Midbrain (tissue), 1 donor: ENCODE measurements at places on chromosomes 7 and 10.

- DNase-seq = peak; percentile 28
Measured at GRCh38 chr7:37420946-37421695, 27.5 kb downstream of the ELMO1 start.

GRCh38 chr7:119712886-119713462 lies 560.0 kb upstream of the KCND2 start:
- no peak for DNase-seq

- no peak for DNase-seq
Measured at GRCh38 chr7:16891874-16892643, 10.3 kb upstream of the AGR3 start.

GRCh38 chr10:34599026-34599795 lies 215.9 kb downstream of the PARD3 start:
- no peak for DNase-seq

GRCh38 chr10:8183241-8183704 lies 128.8 kb downstream of the GATA3 start:
- DNase-seq = no peak

DNA sequence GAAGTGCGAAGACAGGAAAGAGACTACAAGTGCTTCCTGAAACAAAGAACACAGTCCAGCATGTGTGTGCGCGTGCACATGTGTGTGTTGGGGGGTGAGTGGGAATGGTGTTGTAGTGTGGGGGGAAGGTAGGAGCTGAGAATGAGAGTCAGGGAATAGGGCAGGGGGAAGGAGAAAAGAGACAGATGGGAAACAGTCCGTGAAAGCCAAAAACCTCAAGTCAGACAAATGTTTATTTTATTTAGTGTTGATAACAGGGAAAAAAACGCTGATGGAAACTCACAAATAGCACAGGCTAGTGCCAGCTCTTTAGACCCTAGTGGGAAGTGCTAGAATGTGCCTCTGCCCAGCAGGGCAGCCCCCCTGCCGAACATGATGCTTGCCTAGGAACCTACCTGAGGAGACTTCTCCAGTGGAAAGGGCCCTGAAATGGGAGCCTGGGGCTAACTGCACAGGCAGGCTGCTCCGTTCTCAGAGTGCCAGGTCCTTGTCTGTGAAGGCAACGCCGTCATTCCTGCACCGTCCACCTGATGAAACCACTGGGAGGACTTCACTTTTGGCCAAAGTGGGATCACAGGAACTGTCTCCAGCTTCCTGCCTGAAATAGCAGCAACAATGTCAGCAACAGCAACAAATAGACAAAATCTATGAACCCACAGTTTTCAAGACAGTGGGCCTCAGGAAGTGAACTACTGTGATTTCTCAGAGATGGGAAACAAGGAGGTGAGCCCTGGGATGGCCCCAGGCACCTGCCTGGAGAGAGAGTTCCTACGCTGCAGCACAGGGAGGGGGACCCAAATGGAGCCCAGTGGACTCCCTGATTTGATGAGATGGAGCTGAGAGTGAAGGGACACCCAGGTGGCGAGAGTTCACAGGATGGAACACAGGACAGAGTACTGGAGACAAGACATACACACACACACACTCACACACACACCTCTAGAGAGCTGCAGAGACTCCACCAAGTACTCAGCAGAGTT lies 379.7 kb downstream of the RPS24 start:
- DNase-seq = no peak

DNA sequence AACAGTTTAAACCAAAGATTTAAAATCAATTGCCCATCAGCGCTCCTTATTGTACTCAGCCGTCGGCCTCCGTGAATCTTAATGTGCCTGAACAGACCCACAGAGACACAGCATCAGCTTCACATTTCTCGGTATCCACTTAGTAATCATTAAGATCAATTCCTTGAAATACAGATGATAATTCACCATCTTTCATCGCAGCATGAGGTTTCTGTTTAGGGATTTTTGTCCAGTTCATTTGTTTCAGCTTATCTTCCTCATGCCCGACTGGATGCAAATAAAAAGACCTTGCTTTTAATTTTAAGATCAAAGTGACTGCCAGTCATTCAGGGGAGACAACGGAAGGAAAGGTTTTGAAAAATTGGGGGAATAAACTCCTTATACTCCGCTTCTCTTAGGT lies 207.8 kb downstream of the WDR37 start:
- DNase-seq = no peak

DNA sequence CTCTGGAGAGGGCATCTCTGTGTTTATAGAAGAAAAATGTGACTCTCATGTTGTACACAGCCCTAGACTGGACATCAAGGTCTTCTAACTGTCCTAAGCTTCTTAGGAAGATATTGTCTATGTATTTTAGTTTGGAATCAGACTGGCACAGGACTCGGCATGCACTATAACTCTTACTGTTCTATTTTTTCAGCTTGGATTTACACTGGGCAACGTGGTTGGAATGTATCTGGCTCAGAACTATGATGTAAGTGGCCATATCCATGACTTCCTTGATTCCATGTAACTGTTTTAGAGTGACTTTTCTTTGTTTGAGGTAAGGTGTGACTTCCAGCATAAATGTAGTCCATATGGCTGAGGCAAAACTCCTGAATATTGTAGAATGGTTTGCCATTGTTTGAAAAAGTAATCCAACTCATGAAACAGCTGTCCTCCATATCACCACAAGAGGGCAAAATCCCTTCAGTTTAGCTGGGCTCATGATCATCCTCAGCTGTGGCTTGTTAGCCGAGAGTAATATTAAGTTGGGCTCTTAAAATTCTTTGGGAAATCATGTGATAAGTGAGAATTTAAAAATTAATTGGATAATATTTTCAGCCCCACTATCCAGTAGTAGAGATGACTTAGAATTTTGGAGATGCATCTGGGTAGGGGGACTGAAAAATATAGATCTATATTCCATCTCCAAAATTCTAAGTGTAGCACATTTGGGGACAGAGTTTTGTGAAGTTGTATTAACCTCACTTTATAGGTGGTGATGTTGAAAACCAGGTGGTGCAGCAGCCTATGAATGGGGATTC lies 10.4 kb downstream of the STMP1 start:
- DNase-seq = peak; percentile 51

DNA sequence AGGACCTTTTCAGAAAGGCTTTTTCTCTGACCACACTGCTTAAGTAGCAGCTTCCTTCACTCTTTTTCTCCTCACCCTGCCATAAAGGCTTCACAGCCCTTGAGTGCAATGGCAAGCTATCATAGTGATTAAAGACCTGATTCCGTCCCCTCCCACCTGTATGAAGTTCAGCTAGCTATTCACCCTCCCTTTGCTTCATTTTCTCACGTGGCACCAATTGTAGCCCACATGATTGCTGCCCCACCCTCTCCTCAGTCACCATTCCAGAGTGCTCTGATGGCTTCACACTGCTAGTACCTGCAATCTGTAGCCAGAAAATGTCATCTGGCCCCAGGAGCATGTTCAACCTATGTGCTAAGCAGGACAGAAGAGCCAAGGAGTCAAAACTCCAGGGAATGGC lies 523.8 kb downstream of the GRM8 start:
- DNase-seq = no peak

DNA sequence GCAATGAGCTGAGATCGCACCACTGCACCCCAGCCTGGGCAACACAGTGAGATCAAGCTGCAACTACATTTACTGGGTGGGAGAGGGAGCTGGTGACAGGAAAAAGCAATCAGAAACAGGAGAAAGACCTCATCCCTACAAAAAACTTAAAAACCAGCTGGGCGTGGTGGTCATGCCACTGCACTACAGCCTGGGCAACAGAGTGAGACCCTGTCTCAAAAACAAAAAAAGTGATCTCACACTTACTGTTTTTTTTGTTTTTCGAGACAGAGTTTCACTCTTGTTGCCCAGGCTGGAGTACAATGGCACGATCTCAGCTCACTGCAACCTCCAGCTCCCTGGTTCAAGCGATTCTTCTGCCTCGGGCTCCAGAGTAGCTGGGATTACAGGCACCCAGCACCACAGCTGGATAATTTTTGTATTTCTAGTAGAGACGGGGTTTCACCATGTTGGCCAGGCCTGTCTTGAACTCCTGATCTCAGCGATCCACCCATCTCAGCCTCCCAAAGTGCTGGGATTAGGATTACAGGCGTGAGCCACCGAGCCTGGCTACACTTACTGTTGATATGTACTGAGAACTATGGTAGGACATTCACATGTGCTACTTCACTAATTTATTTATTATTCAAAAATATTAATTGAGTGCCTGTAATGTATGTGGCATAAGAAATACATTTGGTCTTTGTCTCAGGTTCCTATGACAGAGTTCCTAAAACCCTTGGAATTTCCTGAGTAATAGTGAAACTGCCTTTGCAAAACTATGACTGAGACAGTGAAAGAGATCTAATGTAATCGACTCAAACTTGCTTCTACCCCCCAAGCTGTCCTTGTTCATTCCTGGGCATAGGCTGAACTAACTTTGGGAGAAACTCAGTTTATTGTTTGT lies 27.7 kb upstream of the NRBF2 start:
- DNase-seq = no peak

DNA sequence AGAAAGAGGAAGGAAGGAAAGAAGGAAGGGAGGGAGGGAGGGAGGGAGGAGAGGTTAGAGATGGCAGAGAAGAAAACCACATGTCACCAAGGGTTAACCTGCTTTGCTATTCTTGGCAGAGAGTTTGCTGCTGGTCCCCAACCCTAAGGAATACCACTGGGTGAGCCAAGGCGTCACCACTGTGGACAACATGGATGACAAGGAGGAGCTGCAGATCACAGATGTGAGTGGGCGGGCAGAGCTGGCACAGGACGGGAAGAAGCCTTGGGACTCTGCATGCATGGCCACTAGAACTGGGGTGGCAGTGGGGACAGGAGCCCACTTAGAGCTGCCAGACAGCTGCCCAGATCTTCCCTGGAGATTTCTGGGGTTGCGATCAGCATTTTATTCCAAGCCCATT lies 17.2 kb upstream of the MYH16 start:
- no peak for DNase-seq

GRCh38 chr7:43572516-43573049 lies 10.3 kb upstream of the STK17A start:
- DNase-seq = peak; percentile 43

GRCh38 chr7:12130609-12131008 lies 80.5 kb upstream of the TMEM106B start:
- DNase-seq = no peak

DNA sequence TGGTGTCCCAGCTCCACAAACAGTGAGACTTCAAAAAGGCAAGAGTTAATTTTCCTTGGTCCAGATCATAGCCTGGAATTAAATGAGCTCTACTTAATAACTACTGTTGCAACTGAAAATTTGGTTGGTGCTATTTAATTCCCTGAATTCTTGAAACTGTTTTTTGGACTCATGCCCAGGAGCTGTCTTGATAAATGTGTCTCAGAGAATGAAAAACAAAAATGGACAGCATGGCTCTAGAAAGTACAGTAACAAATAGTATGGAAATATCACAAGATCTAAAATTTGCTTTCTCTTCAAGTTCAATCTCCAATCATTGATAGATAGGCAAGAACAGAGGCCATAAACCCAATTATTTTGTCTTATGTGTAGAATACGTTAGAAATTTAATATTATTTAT lies 42.5 kb downstream of the CCDC71L start:
- DNase-seq = no peak

DNA sequence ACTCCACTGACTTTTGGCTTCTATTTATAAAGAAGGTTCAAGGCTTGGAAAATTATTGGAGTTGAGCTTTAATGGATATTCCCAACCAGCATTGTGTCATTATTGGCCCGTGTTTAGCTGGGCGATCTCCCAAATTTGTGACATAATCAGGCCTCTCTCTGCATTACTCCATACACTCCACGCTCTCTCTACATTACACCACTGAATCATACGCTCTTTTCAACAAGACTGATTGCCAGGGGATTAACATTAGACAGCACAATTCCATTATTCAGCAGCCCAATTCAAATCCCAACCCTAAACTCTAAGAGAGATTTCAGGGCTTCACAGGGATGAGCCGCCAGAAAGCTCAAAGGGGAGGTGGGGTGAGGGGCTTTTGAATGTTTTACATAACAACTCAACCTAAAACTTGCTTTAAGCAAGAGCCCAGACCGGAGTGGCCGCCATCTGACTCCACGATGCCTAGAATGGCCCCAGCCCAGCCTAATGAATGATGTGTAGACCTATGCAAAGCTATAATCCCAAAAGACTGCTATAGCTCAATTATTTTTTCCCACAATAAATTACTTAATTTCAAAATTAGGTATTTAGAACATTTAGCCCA lies 61.8 kb downstream of the FGFR2 start:
- DNase-seq = peak; percentile 85

GRCh38 chr10:61761825-61762217 lies 99.1 kb downstream of the CABCOCO1 start:
- peak; percentile 10 for DNase-seq

GRCh38 chr10:29473406-29474100 lies 161.2 kb downstream of the SVIL start:
- no peak for DNase-seq

DNA sequence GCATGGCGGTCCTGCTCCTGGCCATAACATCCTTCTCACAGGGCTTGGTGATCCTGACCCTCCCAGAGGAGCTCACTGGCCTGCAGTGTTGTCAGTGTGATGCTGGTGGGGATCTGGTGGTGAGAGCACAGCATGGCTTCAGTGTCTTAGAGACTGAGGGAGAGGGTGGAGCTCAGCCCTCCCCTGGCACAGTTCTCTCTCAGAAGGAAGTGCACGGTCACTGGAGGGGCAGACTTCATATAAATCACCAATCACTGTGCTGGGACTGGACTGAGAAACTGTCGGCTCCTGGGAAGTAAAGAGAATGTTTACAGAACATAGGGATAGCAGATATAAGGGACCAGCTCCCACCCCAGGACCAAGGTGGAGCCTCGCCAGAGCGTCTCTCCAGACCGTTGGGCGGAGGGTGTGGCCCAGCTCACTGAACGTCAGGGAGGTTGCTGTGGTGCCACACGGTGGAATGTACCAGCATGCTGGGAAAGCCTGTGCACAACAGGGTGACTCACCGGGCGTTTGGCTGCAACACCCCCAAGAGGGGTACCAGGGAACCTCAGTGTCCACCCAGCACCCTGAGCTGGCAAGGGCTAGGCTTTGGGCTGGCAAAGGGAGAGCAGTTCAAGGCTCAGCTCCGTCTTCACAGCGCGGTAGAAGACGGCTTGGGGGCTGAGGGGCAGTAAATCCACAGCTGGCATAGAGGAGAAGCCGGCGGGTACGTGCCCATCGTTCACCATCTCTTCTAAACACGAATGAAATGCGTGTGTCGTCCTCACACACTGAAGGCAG lies 8.8 kb upstream of the GET4 start:
- no peak for DNase-seq

DNA sequence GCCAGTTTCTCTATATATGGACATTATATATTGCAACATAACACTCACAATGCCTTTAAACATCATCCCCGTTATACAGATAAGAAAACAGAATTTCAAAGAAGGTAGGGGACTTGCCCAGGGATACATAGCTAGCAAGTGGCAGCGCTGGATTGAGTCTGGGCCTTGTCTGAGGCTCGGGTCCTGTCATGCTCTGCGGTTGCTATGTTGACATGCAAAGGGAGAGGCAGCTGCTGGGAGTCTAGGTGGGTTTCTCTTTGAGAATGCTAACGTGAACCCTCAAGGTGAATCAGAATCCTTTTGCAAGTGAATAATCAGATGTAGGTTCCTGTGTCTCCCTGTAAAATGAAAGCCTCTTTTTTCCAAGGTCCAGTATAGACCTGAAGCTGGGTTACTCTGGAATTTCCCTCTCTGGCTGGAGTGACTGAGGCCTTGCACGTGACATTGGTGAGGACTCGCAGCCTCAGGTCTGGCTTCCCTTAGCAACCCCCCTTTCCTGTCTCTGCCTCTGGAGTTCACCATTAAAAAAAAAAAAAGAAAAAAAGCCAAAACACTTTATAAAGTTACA lies 38.9 kb downstream of the TCF7L2 start:
- DNase-seq = no peak
